H54 (cell line): ENCODE measurements at places on chromosomes 11 and 22.

DNA sequence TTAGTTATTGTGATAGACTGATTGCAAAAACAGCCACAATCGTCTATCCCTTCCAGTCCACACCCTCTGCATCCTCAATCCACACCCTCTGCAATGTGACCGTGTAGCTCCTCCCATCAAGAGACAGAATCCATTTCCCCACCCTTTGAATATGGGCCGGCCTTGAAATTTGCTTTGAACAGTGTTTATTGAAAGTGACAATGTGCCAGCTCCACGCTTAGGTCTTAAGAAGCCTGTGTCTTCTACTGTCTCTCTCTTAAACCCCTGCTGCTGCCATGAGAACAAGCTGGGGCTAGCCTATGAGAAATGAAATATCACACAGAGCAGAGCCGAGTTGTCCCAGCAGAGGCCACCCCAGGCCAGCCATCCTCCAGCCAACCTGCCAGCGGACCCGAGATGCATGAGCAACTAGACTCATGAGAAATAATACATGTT, 22.3 kb upstream of the MICAL2 start:
- no peak for DNase-seq

GRCh38 chr11:44727114-44727372, 281 bp downstream of the TSPAN18 start:
- DNase-seq = no peak

GRCh38 chr22:19432133-19432851, at the start of gene MRPL40:
Gene MRPL40, plus strand, starts transcription at chr22:19432545. Its CDS starts 10 bp downstream, at chr22:19432555.
- DNase-seq = peak; percentile 68

- DNase-seq = no peak
Observed at GRCh38 chr11:65745049-65745448, 24.5 kb upstream of the RNASEH2C start.

GRCh38 chr11:94129512-94130297, 1.1 kb downstream of the PANX1 start:
- no peak for DNase-seq

GRCh38 chr11:117073539-117073938, 24.7 kb downstream of the SIK3 start:
- DNase-seq = no peak

- peak; percentile 47 for DNase-seq
Observed at GRCh38 chr11:120248551-120249278, 8.8 kb downstream of the POU2F3 start.

- no peak for DNase-seq
Observed at GRCh38 chr11:26676641-26677040, 45.2 kb downstream of the SLC5A12 start.

DNA sequence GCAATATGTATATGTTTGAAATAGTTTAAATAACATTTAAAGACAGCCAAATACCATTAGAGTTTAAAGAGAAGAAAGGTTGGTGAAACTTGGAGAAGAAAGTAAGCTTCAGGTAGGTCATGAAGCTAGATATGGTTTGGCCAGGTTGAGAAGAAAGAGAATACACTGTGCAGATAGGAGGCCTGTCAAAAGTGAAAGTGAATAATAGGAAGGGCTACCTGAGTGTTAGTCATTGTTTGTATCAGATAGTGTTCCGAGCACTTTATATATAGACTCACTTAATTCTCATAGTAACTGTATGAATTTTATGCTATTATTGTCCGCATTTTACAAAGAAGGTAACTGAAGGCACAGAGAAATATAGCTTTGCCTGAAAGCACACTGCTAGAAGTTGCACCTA, 56.9 kb downstream of the USP47 start:
- DNase-seq = no peak

GRCh38 chr11:59192446-59193020, 20.2 kb downstream of the MPEG1 start:
- DNase-seq = no peak

DNA sequence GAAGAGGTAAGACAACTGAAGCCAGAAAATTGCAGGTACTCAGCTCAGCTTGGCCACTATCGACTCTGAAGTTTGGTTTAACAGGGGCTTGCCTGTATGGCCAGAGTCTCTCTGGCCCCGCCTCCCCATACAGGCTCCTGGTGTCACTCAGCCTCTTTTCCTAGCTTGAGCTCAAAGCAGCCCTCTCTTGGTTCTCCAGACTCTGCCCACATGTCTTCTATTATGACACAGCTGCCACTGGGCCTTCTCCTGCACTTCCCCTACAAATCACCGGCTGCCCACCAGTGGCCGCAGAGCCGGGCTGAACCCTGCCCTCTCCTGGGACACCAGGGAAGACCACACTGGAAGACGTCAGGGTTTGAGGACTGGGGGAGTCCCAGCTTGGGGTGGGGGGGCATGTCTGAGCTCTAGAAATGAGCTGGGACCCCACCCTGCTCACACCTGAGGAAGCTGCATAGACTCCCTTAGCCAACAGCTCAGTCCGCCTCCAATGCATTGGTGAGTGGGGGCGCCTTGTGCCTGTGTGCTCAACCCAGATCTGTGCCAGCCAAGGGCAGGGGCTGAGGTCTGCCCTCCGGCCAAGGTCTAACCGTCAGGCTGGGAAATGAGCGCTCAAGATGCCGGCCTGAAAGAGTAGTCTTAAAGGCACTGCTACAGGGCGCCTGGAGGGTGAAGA, 94.4 kb upstream of the LMO1 start:
- DNase-seq = no peak

DNA sequence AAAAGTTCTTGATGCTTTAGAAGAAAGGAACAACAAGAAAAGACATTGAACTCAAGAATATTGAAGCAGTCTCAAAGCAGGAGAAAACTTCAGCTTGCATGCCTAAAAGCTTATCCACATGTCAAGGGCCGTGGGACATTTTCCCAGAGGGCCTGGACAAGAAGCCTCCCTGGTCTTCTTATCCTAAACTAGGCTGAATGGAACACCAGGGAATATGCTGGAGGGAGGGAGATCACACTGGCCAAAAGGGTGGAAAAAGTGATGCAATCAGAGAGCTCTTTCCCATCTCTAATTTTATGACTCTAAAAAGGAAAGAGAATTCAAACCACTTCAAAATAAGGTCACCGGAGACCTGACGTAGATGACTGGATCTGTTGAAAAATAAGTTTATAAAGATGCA, 107.2 kb downstream of the MPPED2 start:
- DNase-seq = no peak

- DNase-seq = no peak
Observed at GRCh38 chr11:83151274-83151977, 5.5 kb upstream of the PCF11 start.

GRCh38 chr22:30028731-30029130, 51.5 kb upstream of the HORMAD2 start:
- DNase-seq = no peak

DNA sequence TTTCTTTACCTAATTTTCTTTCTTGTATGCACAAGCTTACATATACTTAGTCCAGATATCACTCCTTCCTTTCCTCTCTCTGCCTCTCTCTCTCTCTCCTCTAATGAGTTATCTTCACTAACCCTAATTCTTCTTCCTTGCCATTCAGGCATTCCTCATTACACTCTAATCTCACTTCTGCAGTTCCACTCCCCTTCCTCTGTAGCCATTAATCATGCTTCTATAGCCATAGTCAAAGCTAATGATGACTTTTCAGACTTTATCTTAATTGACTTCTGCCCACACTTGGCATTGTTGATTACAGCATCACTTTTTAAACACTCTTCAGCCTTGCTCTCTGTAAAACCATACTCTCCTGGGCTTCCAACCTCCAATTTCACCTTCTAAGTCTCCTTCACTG, 35.3 kb upstream of the SC5D start:
- no peak for DNase-seq

- peak; percentile 62 for DNase-seq
Observed at GRCh38 chr11:62671608-62672389, at the start of the genes LBHD1 and UQCC3. Gene LBHD1, minus strand, starts transcription at chr11:62672267. Its CDS starts 2,236 bp downstream, at chr11:62670031. Gene UQCC3, plus strand, starts transcription at chr11:62671673. Its CDS starts 73 bp downstream, at chr11:62671746.

- no peak for DNase-seq
Observed at GRCh38 chr11:75591371-75591770, 29.3 kb downstream of the SERPINH1 start.
